ENCODE measurements at places on chromosomes 4 and X. TPM values are rescaled to one million over a fixed set of nuclear protein-coding genes. Genes with fewer than 3 reads are reported as not detected.

The KCNIP4 gene
- total RNA-seq, result 2.6 TPM

The TMEM144 gene
- total RNA-seq, result 6.3 TPM

The GLRA3 gene
- total RNA-seq, result 0.02 TPM

The CCDC160 gene
- total RNA-seq, result 0.63 TPM

The CENPVL1 gene
- 0.31 TPM for total RNA-seq

The GABRE gene
- total RNA-seq, result 190 TPM

The BEX3 gene
- 314 TPM for total RNA-seq

The GAGE12H gene
- total RNA-seq, result not detected

The ZFP92 gene
- total RNA-seq, result 1.4 TPM

The GPR143 gene
- 7.3 TPM for total RNA-seq

The PABPC1L2B gene
- total RNA-seq, result not detected

The TMEM255A gene
- total RNA-seq, result 1.8 TPM

The CXCL3 gene
- total RNA-seq, result 2.8 TPM

The PLCXD1 gene
- 35.0 TPM for total RNA-seq

The SPARCL1 gene
- total RNA-seq, result 6.6 TPM

The COL4A6 gene
- total RNA-seq, result 102 TPM

The ARHGAP36 gene
- total RNA-seq, result not detected

The DCAF8L2 gene
- total RNA-seq, result 0.11 TPM

The RIPPLY1 gene
- not detected for total RNA-seq

The KLB gene
- total RNA-seq, result not detected

The CC2D2A gene
- 20.9 TPM for total RNA-seq

The PASD1 gene
- total RNA-seq, result not detected

The DCX gene
- total RNA-seq, result 6.1 TPM

The ANAPC4 gene
- total RNA-seq, result 35.6 TPM

The KLHL2 gene
- 12.6 TPM for total RNA-seq

The SRPX2 gene
- total RNA-seq, result 13.7 TPM

The HERC5 gene
- 7.0 TPM for total RNA-seq

The GPC4 gene
- 44.8 TPM for total RNA-seq

The MMAA gene
- total RNA-seq, result 8.4 TPM

The AMTN gene
- total RNA-seq, result not detected

The ADAMTS3 gene
- 10.7 TPM for total RNA-seq

The FAM47E gene
- total RNA-seq, result 1.2 TPM

The WDR17 gene
- 2.7 TPM for total RNA-seq

The CSAG3 gene
- total RNA-seq, result not detected

The MAGEA4 gene
- not detected for total RNA-seq

The KCTD8 gene
- total RNA-seq, result 6.6 TPM

The AFF2 gene
- total RNA-seq, result 5.8 TPM

The UCP1 gene
- total RNA-seq, result not detected

The PLP1 gene
- total RNA-seq, result 0.11 TPM

The TLR2 gene
- 2.4 TPM for total RNA-seq

The CCNB3 gene
- total RNA-seq, result 0.36 TPM

The ZRSR2 gene
- total RNA-seq, result 20.4 TPM

All from mesothelial cell of epicardium (in vitro differentiated cells).